Stromal cell of bone marrow (primary cell): ENCODE measurements at places on chromosomes 1 and 21.

GRCh38 chr1:30707412-30708360 is 15.7 kb downstream of the MATN1 start:
- no peak for DNase-seq

- no peak for DNase-seq
Measured at GRCh38 chr21:42159560-42160110, 59.3 kb upstream of the ABCG1 start.

DNA sequence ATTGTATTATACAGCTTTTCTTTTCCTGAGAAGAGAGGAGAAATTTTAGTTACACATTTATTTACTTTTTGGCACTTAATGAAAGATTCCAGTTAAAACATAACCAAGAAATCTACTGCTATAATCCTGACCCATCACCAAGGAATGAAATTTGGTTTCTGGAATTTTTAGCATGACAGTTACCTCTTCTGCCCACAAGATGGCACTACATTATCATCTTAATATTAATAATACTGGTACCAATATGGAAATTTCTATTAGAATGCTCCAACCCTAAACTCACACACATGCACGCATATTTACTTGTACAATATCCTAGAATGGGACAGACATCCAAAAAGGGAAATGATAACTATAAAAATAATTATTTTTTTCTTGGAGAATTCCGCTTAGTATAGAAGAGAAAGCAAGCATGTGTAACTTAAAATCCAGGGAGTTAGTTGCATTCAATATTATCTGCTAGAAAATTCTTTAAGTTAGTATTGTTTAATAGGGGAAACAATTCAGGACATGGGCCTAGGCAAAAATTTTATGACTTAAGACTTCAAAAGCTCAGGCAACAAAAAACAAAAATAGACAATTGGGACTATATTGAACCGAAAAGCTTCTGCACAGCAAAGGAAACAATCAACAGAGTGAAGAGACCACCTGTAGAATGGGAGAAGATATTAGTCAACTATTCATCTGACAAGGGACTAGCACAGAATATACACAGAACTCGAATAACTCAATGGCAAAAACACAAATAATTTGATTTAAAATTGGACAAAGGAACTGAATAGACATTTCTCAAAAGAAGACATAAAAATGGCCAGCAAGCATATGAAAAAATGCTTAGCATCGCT is 37.4 kb downstream of the MAP3K21 start:
- no peak for DNase-seq

GRCh38 chr1:235409042-235409820 is 42.0 kb downstream of the TBCE start:
- DNase-seq, result no peak

DNA sequence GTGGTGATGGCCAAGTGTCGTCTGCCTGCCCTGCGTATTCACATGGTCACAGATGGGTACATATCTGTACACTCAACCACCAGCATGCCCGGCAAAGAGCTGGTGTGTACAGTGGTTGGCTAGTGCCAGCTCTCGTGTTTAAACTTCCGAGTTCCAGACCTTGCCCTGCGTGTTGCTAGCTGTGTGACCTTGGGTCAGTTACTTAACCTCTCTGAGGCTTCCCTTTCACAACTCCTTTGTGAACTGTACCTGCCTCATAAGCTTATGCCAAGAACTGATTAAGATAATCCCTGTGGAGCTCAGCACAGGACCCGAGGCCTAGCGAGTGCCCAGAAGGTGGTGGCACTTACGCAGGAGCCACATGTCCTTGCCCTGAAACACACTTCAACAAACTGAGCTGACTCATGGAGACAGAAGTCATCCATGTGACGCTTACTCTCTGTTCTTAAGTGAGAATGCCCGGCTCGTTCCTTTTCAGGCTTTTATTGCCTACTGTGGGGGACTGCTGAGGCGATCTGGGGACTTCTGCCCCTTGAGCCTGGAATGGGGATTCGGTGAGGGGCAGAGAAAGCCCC is 55.4 kb downstream of the ALPL start:
- DNase-seq, result no peak
